Fibroblast of gingiva (primary cell): ENCODE measurements at places on chromosomes 12 and 14.
A peak's percentile ranks its signal among the peaks of the same experiment; 100 is the strongest.

- no peak for DNase-seq
Observed at GRCh38 chr14:21136024-21136423, 19.8 kb downstream of the OR5AU1 start.

DNA sequence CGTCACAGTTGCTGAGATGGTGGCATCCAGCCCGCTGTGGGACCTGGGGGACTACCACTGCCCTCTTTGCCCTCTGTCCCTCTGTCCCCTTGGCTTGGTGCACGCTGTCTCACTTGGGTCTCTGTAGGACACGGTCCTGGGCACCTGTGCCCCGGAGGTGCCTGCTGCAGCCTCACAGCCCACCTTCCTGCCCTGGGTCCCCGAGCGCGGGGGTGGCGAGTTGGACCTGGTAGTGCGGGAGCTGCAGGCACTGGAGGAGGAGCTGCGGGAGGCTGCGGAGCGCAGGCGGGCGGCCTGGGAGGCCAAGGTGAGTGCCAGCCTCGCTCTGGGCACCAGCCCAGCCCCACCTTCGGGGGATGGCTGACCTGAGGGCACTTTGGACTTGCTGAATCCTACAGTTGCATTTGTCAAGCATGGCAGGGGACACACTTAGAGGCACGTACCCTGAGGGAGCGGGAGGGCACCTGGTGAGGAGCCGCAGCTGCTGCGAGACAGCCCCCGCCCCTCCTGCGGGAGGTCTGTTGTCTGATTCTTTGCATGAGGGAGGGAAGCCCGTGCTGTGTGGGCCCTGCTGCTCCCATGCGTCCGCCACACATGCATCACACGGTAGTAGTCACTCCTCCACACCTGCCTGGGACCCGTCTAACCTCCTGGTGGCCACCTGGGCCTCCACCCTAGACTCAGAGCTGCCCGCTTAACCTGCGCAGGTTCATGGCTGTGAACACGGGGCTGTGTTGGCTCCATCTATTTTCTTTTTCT, 6.8 kb downstream of the TEDC1 start:
- no peak for DNase-seq

- no peak for DNase-seq
Observed at GRCh38 chr14:104885031-104885972, 20.2 kb downstream of the CEP170B start.

- DNase-seq: no peak
Observed at GRCh38 chr14:104830781-104831180, 29.9 kb downstream of the ZBTB42 start.

DNA sequence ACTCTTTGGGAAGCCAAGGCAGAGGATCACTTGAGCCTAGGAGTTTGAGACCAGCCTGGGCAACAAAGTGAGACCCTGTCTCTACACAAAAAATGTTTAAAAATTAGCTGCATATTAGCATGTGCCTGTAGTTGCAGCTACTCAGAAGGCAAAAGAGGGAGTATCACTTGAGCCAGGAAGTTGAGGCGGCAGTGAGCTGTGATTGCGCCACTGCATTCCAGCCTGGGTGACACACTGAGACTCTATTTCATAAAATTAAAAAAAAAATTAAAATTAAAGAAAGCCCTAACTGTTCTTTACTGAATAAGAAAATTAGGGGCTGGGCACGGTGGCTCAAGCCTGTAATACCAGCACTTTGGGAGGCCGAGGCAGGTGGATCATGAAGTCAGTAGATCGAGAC, 27.0 kb downstream of the SENP1 start:
- DNase-seq: peak; percentile 65

DNA sequence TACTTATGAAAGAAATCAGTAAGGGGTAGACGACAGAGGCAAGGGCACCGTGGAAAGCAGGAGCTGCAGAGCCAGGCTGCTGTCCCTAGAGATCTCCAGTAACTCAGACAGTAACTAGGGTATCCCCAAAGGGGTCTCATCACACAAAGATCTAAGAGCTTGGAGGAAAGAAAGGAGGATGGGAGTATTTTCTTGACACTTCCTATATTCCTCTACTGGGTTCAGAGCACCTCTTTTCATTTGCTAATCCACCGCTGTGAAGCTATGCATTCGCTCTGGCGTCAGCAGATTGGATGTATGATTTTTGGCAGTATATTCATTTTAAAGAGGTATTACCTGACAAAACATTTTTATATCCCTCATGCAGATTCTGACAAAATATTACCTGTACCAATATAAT, 12.6 kb downstream of the USP44 start:
- DNase-seq: no peak

- peak; percentile 37 for DNase-seq
Observed at GRCh38 chr12:2752676-2753371, 41.9 kb upstream of the FKBP4 start.

GRCh38 chr14:22887260-22887989, 4.4 kb downstream of the REM2 start:
- DNase-seq: peak; percentile 64

- DNase-seq: no peak
Observed at GRCh38 chr14:39038542-39038941, 64.5 kb downstream of the SEC23A start.

GRCh38 chr12:52573306-52573705, 337 bp downstream of the KRT74 start:
- DNase-seq: no peak

DNA sequence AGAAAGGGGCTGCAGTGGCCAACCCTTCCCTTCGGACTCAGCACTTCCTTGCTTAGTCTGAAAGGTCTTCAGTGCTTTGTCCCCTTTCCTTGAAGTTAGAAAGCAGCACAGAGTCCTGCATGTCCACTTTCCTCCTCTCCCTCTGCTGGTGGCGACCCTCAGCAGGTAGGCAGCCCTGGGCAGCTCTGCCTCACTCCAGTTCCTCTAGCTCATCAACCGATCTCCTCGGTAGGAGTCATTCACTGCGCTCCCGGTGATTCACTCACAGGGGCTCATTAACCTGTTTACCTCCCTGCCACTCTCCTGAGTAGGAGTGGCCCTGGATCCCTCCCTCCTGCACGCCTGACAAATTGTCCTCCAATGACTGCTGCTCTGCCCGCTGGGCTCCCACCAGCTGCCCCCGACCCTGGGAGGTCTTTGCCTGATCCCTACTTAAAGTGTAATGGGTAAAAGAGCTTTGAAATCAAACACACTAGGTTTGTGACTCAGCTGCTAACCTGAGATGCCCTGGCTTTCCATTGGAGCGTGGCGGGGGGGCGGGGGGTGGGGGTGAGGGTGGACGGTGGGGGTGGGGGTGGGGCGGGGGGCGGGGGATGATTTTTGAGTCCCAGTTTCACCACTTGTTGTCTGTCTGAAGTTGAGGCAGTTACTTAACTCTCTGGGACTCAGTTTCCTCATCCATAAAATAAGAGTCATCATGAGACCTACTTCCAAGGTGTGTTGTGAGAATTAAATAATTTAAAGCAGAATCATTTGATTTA, 4.2 kb downstream of the SCNN1A start:
- DNase-seq: peak; percentile 24

- no peak for DNase-seq
Observed at GRCh38 chr12:54052438-54053002, 1.1 kb upstream of the HOXC4 start.

GRCh38 chr12:52715416-52715815, 12.1 kb upstream of the KRT77 start:
- DNase-seq: no peak

- DNase-seq: no peak
Observed at GRCh38 chr12:92416385-92416812, 270.8 kb upstream of the BTG1 start.
